ENCODE measurements at places on chromosomes 13 and 19.

- no peak overlapping the region for H3K27ac ChIP-seq
- DNase-seq = peak; percentile 92
- peaks cover 73% of the 10 kb centered on the region for H3K27me3 ChIP-seq
- H3K4me1 ChIP-seq = peaks cover 6% of the 10 kb centered on the region
- H3K36me3 ChIP-seq = no peaks in the 10 kb centered on the region
These were observed 19.4 kb downstream of the CEACAM21 start for GRCh38 chr19:41595258-41595889.

DNA sequence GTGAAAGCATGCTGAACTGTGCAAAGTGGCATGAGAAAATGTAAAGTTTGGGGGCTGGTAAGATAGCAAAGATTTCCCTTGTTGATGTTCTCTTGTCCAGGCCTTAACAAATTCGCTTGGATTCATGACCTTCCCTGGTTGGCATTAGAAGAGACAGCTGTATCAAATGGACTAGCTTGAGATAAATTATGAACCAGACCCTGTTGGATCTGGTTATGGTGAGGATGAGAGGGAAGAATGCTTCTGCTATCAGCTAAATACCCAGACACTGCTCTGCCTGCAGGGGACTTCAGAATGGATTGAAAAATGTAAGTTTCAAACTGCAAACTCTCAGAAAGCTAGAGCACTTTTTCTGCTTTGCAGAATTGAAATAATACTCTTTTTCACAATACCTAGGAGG is 135.2 kb downstream of the EFNB2 start:
- H3K27me3 ChIP-seq = no peaks in the 10 kb centered on the region
- DNase-seq = no peak
- no peaks in the 10 kb centered on the region for H3K4me1 ChIP-seq
- no peaks in the 10 kb centered on the region for H3K36me3 ChIP-seq

GRCh38 chr13:28499609-28500008 is 4.7 kb upstream of the FLT1 start:
- H3K27ac ChIP-seq = no peak overlapping the region
- H3K4me1 ChIP-seq = no peaks in the 10 kb centered on the region
- peak; percentile 17 for DNase-seq
- H3K27me3 ChIP-seq = peaks cover 17% of the 10 kb centered on the region
- H3K36me3 ChIP-seq = no peaks in the 10 kb centered on the region

DNA sequence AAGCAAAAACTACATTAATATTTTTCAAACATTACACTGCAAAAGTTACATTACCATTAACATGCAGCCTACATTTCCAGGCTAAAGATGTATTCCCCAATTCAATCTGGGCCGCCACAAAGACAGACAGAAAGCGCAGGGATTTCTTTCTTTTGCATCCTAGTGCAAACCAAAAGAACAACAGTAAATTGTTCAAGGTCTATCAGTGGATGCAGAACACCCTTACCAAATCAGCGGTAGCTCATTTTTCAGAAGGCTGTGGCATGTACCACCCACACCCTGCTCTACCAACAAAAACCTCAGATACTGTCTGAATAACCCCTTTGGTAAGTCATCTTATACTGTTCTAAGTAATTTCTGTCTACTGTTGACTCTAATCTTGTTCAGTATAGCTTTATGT is 3.6 kb downstream of the TPT1 start:
- peak overlapping the region; percentile 89 for H3K4me3 ChIP-seq
- H3K27me3 ChIP-seq = no peaks in the 10 kb centered on the region
- no peak for DNase-seq
- peaks cover 57% of the 10 kb centered on the region for H3K4me1 ChIP-seq
- peaks cover 82% of the 10 kb centered on the region for H3K36me3 ChIP-seq
- H3K27ac ChIP-seq = no peak overlapping the region

DNA sequence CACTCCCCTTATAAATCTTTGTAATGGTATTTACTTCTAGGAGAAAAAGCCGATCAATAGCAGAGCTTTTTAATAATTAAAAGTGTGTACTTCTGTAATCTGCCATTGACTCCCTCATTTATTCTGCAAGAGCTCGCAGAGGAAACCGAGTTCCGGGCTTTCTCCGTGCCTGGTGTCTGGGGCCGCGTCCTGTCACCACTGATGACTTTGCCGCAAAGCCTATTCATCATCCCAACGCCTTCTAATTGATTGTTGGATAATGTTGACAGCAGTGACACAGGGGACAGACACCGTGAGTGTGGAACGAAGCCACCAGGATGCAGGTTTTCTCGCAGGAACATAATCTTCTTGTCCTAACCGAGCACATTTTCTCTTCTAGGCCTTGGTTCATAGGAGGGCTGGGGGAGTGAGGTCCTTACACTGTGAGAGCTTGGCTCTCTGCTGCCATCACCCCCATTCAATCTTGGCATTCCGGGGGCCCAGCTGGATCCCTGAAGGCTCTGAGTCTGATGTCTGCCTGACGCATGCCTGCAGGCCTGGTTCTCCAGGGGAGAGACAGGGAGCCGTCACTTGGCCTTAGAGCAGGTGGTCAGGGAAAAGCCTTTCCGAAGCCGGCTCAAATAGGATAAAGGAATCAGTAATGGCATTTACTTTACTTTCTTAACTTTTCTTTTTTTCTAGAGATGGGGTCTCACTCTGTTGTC is 110.3 kb downstream of the KDM4B start:
- DNase-seq = no peak
- H3K27ac ChIP-seq = no peak overlapping the region
- no peak overlapping the region for H3K4me3 ChIP-seq
- H3K36me3 ChIP-seq = peaks cover 57% of the 10 kb centered on the region
- no peaks in the 10 kb centered on the region for H3K4me1 ChIP-seq
- H3K27me3 ChIP-seq = no peaks in the 10 kb centered on the region

DNA sequence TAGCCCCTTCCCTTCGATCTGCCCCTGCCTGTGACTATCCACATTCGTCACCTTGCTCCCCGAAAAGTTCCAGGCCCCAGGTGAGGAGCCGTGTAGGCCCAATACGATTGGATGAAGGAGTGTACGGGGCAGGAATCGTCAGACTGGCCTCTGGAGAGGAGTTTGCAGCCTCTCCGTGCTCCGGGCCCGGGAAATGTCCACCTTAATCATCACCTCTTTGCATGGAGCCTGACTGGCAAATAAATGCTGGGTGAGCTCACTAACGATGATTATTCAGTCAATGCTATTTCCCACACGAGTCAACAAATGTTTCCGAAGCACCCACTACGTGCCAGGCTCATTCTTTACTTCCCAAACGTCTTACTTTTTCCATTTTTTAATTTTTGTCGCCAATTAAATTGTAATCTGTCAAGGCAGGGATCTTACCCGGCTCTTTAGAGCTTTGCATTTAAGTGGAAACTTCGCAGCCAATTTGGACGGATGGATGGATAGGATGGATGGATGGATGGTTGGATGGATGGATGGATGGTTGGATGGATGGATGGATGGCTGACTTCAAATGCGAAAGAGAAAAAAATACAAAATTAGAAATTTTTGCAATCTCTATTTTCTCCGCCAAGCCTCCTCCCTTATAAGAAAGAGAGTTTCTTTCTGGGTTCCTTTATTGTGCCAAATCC is 45.8 kb downstream of the TGDS start:
- no peak for DNase-seq
- H3K4me3 ChIP-seq = peak overlapping the region; percentile 74
- peaks cover 18% of the 10 kb centered on the region for H3K36me3 ChIP-seq
- peaks cover 7% of the 10 kb centered on the region for H3K4me1 ChIP-seq

- no peaks in the 10 kb centered on the region for H3K36me3 ChIP-seq
- no peak overlapping the region for H3K27ac ChIP-seq
- H3K27me3 ChIP-seq = no peaks in the 10 kb centered on the region
- peak; percentile 49 for DNase-seq
- no peaks in the 10 kb centered on the region for H3K4me1 ChIP-seq
- no peak overlapping the region for H3K4me3 ChIP-seq
These were observed 1794.2 kb downstream of the SLITRK5 start for GRCh38 chr13:89465366-89465765.

- H3K27me3 ChIP-seq = no peaks in the 10 kb centered on the region
- no peak overlapping the region for H3K4me3 ChIP-seq
These were observed 7.3 kb downstream of the RPS16 start for GRCh38 chr19:39428283-39429112.

DNA sequence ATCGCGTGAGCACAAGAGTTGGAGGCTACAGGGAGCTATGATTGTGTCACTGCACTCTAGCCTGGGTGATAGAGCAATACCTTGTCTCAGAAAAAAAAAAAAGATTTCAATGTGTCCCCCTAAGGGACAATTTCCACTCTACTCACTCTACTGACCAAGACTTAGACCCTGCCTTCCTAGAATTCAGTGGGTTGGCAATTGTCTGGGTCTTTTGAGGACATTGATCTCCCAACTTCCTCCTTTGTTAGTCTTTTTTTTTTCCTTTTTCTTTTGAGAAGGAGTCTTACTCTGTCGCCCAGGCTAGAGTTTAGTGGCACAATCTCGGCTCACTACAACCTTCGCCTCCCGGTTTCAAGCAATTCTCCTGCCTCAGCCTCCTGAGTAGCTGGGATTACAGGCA is 2.2 kb downstream of the SPTBN4 start:
- H3K4me3 ChIP-seq = no peak overlapping the region
- DNase-seq = no peak
- no peaks in the 10 kb centered on the region for H3K27me3 ChIP-seq
- peaks cover 6% of the 10 kb centered on the region for H3K36me3 ChIP-seq

DNA sequence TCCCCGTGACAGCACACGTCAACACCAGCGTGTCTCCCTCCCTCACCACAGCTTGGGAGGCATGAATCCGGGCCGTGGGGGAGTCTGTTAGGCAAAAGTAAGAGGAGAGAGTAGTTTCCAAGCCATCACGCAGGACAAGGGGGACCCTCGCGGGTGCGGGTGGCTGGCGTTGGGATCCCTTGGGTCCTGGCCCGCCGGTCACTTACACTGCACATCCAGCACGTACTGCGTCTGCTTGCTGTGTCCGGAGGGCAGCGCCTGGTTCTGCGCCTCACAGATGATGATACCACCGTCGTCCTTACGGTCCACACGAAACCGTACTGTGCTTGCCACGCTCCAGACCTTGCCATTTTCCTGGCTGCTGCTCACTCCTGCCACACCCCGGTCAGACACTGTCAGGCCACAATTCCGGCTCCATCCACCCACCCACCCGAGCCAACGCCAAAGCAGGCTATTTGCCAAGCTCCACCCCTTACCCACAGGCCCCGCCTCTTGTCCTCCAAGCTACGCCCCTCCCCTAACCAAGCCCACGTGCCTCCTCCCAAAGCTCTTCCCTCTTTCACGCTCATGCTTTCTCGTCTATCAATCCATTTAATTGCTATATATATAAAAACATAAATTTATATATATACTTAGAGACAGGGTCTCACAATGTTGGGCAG is 6.6 kb upstream of the ZNF428 start:
- no peak overlapping the region for H3K27ac ChIP-seq
- DNase-seq = peak; percentile 32
- H3K4me3 ChIP-seq = no peak overlapping the region
- H3K27me3 ChIP-seq = no peaks in the 10 kb centered on the region
